ENCODE measurements at places on chromosomes 3 and 15. TPM values are rescaled to one million over a fixed set of nuclear protein-coding genes. Genes with fewer than 3 reads are reported as not detected.
A peak's percentile ranks its signal among the peaks of the same experiment; 100 is the strongest.

DNA sequence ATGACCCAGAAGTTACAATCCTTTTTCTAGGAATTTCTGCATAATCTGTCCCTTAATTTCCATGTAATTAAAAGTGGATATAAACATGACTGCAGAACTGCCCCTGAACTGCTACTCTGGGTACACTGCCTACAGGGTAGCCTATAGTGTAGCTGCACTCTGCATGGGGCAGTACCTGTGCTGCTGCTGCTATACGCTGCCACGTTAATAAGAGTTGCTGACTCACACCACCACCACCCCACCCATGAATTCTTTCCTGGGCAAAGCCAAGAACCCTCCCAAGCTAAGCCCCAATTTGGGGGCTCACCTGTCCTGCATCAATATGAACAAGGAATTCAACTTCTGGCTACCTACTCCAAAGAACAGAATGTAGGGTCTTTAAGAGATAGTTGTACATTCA lies 13.9 kb downstream of the HDGFL3 start:
- no peak for DNase-seq

GRCh38 chr3:90015688-90016356 lies 908.4 kb downstream of the EPHA3 start:
- peak; percentile 10 for DNase-seq

- peak; percentile 55 for DNase-seq
Measured at GRCh38 chr3:136195258-136196063, 674 bp downstream of the MSL2 start.

- DNase-seq: no peak
Measured at GRCh38 chr15:62771234-62771633, 271.3 kb upstream of the TPM1 start.

GRCh38 chr15:88323468-88323867 lies 66.9 kb upstream of the NTRK3 start:
- no peak for DNase-seq

Gene SLC12A8
- total RNA-seq: 30.7 TPM

- DNase-seq: no peak
Measured at GRCh38 chr3:64327100-64327804, 102.0 kb upstream of the PRICKLE2 start.

- DNase-seq: no peak
Measured at GRCh38 chr15:51155016-51155580, 60.4 kb upstream of the TNFAIP8L3 start.

Gene UCN2
- 2.8 TPM for total RNA-seq

DNA sequence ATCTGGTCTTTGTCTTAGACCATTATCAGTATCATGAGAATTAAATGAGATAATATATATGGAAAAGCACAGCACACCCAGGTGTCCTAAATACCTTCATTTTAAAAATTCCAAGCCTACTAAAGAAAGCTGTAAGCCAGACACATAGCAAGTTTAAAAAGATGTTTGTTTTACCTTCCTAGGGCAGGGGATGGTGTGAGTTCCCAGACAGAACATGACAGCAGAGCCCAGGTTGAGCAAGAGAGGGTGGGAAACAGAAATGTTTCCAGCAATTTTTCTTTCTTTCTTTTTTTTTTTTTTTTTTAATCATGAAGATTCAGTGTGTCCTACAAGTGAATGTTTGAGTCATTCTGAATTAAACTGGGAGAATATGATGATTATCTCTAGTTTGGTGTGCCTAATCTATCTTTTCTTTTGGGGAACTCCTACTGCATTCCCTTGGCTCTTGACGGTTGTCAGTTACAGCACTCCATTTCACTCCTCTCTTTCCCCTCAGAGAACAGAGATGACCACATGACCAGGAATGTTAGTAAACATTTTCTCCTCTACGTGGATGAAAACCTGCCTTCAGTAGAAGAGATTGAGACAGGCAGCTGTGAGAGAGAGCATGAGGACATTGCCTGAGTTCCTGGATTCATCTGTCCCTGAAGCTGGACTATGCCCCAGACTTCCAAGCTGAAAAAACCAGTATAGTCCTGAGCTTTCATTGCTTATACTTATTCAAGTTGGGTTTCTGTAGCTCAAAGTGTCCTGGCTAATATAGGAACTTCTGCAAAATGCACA lies 54.5 kb upstream of the ARL14 start:
- no peak for DNase-seq

DNA sequence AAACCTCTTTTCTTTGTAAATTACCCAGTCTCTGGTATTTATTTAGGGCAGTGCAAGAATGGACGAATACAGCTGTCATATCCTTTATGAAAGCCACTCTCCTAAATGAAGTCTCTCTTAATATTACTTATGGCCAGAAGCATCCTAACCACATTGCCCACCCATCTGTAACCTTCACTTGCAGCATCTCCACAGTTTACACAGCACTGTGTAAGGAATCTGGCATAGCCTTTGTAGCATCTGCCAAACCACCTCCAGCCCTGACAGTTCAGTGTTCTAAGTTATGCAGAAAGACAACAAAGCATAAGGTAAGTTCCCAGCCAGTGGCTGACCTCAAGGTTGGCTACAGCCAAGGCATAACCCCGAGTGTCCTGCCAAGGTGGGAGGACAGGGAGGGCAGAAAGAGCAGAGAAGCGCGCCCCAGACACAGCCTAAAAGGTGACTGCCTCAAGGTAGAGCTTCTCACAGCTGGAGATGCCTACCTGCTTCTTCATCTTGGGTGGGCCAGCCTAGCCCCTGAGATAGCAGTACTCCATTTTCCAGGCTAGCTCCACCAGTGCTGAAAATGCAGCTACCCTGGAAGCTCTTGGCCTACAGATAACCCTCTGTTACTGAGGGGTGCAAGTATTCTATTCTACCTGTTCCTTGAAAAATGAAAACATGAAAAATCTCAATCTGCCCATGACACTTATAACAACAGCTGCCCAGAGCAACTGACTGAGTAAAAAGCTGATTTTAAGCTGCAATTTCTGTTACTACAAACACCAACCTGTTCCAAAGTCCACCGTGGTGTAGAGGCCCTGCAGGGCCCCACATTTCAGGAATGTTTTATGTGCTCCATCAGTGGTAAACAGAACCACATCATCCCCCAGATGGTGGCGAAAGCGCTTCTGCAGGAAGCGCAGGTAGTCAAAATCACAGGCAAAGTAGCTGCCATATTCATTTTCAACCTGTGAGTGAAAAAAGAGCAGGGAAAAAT lies 39.3 kb downstream of the GLB1 start:
- no peak for DNase-seq

DNA sequence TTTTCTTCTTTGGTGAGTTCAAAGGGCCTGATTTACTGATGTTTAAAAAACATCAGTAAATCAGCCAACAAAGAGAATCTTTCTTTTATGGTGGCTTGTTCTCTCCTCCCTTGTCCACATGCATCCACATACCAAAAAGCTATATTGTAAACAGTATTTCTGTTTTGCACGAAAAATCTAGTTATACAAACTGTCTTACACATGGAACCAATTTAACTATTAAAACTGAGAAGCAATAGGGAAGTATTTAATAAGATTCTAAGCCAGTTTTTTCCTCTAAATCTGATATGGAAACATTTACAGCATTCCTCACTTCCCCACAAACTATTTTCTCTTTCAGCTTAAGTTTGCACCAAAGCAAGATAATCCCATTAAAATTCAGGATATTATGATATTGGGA lies 110.8 kb upstream of the ICE2 start:
- DNase-seq: no peak

DNA sequence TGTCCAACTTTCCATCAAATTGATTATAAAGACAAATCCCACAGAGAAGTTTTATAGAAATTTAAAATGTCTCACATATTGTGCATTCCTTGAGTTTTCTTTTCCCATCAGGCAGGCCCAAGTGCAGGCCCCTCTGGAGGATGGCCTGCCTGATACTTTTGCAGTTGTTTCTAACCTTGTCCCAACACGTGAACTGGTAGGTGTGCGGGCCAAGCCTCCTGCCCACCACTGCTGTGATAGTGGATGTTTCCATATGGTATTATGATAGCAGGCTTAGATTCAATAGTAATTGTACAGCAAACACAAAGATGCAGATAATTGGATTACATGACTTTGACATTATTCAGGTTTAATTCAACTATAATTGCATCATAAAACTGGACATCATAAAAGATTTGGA lies 1.4 kb downstream of the P2RY12 start:
- no peak for DNase-seq

DNA sequence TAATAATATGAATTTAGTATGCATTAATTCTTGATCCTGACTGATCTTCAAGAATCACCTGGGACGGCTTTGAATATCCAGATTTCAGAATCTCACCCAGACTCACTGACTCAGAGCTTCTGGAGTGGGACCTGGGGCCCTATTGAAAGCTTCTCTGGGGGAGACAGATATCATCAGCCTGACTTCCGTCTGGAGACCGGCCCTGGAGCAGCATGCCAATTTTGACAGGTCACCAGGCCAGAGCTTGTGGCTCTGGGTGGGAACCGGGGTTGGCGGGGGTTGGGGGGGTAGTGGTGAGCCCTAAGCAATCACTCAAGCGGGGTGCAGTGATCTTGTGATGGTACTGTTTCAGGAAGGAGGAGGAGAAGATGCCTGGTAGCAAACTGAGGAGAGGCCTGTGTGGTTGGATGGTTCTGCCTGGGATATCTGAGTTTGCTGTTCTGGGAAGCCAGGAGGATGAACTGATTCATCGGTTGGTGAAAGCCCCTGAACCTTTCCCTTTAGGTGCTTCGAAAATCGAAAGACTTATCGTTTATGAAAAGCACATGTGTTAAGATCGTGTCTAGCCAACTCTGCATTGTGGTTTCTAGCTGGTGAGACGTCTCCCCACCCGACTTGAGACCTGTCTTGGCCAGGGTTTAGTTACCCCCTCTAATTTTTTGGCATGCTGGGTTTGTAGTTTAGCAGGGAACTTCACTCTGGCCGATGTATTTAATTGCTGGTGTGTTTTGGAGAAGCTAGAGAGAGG lies 263.9 kb upstream of the C2CD4B start:
- no peak for DNase-seq

DNA sequence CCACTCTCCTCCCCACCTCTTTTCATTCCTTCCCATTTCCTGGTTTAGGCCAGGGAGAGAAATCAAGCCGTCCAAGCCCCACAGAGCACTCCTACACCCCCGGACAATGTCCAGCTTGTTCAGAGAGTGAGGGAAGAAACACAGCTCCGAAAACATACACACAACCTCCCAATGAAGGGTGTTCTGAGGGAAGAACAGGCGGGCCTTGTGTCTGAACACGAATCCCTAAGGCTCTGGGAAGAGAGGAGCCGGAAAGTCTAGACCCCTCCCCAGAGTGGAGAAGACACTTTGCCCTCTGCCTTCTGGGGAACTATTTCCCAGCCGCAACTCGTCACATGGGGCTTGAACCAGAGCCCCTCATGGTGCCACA lies 30.5 kb downstream of the ACAN start:
- no peak for DNase-seq

GRCh38 chr3:134033315-134033996 lies 3.7 kb upstream of the SLCO2A1 start:
- DNase-seq: no peak

DNA sequence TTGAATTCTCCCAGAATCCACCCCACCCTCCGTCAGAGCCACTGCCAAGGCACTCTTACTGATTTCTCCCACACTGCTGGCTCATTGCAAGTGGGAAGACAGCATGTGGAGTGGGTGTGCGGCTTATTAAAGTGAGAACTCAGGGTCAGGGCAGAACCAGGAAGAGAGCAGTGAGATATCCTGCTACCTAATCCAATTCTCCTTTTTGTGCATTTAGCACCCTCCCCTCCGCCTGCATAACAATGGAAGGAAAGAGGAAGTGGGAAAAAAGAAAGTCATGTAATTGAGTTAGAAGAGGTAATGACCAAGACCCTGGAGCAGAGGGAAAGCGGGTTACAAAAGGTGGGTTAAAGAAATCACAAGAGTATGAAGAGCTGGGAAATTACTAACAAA lies 27.8 kb upstream of the PIK3CB start:
- peak; percentile 41 for DNase-seq

- no peak for DNase-seq
Measured at GRCh38 chr3:65181391-65181871, 493.6 kb upstream of the ADAMTS9 start.

Gene CHRM5
- total RNA-seq: not detected
